Smooth muscle cell of bladder (primary cell): ENCODE measurements at places on chromosomes 13 and 19. TPM values are rescaled to one million over a fixed set of nuclear protein-coding genes. Genes with fewer than 3 reads are reported as not detected.

OR7D2 gene
- total RNA-seq, result not detected in 2 replicates

SCN1B gene
- total RNA-seq, result 6.0 and 8.1 TPM in 2 replicates

LILRA1 gene
- total RNA-seq, result not detected in 2 replicates

PTGER1 gene
- 4.8 and 25.6 TPM in 2 replicates for total RNA-seq

DAND5 gene
- total RNA-seq, result not detected in 2 replicates
